ENCODE measurements at places on chromosomes 1 and 21.

- no peak for DNase-seq
Measured at GRCh38 chr21:44728716-44729115, 17.3 kb upstream of the TSPEAR start.

DNA sequence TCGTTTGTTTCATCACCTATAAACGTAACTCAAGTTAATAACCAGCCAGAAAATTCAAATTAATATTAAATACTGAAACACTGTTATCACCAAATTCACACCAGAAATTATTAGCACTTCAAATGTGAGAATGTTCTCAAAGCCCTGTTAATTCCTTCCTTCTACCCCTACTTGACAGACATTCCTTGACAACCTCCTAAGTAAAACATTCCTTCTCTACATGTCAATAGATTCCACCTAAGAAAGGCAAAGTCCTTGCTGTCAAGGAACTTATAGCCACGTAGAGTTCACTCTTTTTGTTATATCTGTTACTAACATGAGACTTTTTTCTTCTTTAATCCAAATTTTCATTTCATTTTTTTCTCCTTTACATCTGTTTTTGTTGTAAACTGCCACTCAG is 441.5 kb downstream of the SMYD3 start:
- no peak for DNase-seq

GRCh38 chr1:168304865-168305264 is 24.2 kb downstream of the TBX19 start:
- no peak for DNase-seq

DNA sequence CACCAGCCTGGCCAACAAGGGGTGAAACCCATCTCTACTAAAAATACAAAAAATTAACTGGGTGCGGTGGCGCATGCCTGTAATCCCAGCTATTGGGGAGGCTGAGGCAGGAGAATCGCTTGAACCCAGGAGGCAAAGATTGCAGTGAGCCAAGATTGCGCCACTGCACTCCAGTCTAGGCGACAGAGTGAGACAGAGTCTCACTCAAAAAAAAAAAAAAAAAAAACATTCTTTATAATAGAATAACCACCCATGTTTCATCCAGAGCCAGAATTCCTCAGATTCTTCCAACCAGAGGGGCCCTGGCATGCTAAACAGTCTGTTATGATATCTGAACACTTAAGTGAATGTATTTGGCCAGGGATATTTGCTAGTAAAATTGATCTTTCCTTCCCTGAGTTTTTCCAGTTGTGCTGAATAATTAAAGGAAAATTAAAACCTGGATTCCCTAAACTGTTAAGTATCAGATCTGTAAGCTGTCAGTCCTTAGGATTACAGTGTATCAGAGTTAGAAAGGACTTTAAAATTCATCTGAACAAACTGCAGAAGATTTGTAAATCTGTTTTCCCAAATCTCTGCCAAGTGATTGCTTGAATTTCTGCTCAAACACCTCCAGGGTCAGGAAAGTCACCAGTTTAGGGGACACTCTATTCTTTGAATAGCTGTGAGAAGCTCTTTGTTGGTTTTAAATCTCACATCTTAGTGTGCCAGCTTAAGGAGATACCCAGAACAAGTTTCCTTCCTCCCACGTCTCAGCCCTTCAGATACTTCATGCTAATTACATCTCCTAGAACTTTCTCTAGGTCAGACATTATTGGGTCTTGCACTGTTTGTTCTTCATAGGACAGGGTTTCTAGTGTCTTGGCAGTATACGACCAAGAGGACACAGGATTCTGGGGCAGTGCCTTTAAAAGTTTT is 84.6 kb upstream of the BMP8A start:
- DNase-seq: no peak

GRCh38 chr1:209585197-209585596 is 1.7 kb downstream of the CAMK1G start:
- DNase-seq: no peak

DNA sequence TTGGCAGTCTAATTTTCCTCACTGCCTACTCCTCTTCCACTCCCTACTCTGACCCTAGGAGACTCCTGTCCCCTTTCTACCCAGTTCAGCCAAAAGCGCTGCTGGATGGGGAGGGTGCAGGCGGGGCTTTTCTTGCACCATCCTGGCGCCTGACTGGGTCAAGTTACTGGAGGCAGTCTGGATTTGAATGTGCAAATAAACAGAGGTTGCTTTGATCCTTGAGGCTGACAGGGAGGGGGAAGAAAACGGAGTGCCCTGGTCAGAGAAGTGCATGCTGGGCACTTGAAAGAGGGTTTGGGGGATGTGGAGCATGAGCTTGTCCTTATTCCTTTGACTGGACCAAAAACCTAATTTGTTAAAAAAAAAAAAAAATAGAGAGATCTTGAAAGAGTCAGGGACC is 76.8 kb upstream of the SOX13 start:
- DNase-seq: no peak

- DNase-seq: no peak
Measured at GRCh38 chr1:214739621-214740238, 136.7 kb downstream of the CENPF start.

- no peak for DNase-seq
Measured at GRCh38 chr1:27299385-27300271, 22.3 kb upstream of the TMEM222 start.

- DNase-seq: no peak
Measured at GRCh38 chr1:107966550-107966949, 1.6 kb upstream of the VAV3 start.

GRCh38 chr1:212182171-212182570 is 103.0 kb upstream of the PPP2R5A start:
- no peak for DNase-seq

- DNase-seq: no peak
Measured at GRCh38 chr1:37634244-37634991, at the start of gene RSPO1. Gene RSPO1, minus strand, starts transcription at chr1:37634892. Its CDS starts 5,231 bp downstream, at chr1:37629661.

DNA sequence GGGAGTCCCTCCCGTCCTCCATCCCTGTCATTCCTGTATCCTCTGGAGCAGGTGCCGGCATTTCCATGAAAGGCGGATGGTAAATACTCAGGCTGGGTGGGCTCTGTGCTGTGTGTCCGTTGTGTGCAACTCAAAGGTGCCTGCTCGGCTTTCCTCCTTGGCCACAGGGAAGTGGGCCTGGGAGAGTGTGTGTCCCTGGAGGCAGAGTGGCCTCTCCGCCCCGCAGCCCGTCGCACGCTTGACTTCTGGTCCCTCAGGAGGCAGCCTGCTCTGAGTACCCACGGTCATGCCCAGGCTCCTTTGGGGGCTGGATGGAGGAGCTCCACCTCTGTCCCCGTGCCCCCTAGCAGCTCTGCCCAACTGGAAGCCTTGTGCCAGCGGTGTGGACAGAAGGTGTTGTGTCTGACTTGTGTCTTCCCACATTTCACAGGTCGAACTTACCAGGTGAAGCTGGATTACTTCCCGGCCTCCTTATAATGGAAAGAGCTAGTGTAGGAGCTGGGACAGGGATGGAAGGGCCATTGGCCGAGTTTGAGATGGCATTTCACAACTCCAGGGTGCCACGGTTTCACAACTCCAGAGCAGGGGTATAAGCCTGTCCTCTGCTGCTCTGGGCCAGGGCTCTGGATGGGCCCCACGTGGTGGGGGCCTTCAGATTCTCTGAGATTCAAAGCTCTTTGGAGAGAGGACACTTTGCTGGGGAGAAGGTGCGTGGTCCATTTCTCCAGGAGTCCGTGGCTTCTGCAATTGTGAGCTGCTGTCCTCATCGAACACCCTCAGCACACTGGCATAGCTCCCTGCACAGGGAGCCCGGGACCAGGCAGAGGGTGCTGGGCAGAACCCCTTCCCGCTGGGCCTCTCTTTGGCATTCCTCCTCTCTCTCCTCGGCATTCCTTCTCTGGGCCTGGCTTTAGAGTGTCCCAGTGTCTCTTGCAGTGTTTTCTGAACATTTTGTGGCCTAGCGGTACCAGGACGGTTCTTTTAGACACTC is 152.7 kb upstream of the COL6A1 start:
- DNase-seq: no peak

DNA sequence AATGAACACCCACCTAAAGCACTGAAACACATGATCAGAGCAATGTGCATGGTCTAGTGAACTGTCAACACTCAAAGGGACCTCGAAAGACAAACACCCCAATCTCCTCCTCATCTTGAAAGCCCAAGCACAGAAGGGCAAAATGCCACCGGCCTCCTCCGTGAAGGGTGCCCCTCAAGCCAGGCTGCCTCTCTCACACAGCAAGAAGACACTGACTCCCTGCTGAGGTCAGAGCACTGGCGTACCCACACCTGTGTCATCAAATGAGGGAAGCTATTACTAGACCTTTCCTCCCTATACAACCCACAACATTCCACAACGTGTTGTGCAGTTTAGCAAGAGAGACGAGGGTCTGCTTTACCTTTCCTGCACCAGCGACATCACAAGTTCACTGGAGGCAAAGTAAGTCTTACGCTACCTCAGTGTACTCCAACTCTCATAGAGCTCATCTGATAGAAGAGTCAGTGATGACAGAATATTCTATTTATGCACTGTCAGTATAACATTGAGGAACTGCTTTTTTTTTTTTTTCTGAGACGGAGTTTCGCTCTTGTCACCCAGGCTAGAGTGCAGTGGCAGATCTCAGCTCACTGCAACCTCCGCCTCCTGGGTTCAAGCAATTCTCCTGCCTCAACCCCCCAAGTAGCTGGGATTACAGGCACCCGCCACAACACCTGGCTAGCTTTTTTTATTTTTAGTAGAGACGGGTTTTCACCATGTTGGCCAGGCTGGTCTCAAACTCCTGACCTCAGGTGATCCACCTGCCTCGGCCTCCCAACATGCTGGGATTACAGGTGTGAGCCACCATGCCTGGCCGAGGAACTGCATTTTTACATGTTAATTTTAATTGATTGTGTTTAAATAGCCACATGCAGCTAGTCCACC is 3.3 kb downstream of the SH3BP5L start:
- DNase-seq: no peak

DNA sequence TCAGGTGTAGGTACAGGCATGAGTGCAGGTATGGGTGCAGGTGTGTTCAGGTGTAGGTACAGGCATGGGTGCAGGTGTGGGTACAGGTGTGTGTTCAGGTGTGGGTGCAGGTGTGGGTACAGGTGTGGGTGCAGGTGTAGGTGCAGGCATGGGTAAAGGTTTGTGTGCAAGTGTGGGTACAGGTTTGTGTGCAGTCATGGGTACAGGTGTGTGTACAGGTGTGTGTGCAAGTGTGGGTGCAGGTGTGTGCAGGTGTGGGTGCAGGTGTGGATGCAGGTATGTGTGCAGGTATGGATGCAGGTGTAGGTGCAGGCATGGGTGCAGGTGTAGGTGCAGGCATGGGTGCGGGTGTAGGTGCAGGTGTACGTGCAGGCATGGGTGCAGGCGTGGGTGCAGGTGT is 79.4 kb upstream of the ACTL8 start:
- DNase-seq: no peak

DNA sequence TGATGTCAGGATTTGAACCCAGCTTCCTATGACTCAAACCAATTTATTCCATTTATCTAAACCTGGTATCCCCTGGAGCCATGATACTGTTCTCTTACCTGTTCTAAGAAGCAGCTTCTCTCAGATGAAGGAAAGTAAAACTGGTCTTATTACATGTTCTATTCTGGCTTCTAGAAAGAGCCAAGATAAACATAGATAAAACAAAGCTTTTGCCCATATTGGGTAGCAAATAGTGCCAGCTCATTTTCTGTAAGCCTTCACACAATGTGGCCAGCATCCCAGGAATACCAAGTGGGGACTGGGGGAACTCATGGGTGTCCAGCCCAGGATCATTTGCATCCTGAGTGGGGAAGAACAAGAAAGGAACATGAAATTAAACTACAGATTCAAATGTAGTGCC is 53.5 kb upstream of the EPHA8 start:
- DNase-seq: no peak

DNA sequence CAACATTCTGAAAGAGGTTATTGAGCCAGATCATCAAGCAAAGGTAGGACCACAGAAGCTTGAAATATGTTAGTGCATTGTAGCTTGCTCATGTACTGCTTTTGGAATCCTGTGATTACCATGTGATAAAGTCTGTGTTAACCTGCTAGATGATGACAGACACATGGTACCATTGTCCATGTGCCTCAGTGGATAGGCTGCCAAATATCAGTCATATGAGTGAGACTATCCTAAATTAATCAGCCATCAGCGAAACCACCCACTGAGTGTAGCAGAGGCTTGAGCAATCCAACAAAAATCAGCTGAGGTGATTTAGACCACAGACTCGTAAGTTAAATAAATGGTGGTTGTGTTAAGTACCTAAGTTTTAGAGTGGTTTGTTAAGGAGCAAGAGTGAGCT is 32.7 kb upstream of the CRB1 start:
- DNase-seq: no peak

- DNase-seq: peak; percentile 85
Measured at GRCh38 chr21:44817914-44818639, at the start of gene SUMO3. Gene SUMO3, minus strand, starts transcription at chr21:44818062. Its CDS starts 94 bp downstream, at chr21:44817968.

DNA sequence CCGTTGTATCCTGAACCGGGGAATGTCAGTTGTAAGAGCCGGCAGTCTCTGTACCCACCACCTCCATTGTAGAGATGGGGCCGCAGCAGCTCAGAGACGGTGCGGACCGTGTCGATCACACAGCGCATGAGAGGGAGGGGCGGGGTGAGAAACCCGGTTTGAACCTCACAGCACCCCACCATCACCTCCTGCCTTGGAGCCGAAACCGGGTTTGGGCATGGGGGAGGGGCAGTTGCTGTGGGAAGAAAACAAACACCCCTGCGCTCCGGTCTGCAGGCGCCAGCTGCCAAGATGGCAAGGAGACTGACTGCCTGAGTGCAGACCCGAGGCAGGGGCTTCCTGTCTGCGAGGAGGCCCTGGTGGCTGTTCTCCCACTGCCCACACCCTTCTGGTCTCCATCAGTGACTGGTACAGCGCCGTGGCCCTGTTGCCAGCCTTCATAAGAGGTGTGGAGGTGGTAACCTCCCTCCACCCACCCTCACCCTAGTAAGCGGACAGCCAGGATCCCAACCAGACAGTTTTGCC is 69.2 kb upstream of the SSBP3 start:
- peak; percentile 34 for DNase-seq

DNA sequence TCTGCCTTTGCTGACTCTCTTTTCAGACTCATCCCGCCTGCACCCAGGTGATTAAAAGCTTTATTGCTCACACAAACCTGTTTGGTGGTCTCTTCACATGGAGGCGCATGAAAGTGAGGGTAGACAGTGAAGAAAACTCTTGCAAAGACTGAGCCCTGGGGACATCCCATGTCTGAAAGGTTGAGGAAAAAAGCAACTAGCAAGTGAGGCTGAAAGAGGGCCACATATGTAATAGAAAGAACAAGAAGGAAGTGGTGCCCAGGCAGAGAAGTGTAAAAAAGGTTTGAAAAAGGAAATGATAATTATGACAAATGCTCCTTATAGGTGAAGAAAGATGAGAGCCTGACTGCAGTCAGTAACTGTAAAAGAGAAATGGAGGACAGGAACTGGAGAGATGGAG is 115.9 kb upstream of the NEK7 start:
- DNase-seq: no peak

DNA sequence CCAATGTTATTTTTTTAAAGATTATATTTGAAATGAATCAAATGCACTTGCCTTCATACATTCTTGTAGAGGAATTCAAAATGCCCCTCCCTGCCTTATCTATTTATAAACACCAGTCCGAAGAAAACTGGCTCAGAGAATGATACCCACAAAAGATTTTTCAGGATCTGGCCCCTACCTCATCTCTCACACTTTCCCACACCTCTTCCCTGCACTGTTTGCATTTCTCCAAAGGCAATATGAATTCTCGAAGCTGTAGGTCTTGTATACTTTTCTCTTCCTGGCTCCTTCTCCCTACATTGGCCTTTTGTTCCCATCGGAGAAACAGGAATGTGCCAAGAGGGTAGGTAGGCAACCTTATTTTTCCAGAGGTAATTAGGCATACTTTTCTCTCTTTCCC is 12.0 kb upstream of the CCDC190 start:
- no peak for DNase-seq
